Myometrial cell (primary cell): ENCODE measurements at places on chromosomes 2 and 18. TPM values are rescaled to one million over a fixed set of nuclear protein-coding genes. Genes with fewer than 3 reads are reported as not detected.

The MOGAT1 gene
- not detected in 2 replicates for total RNA-seq

The KATNAL2 gene
- total RNA-seq, result 0.86 and 1.4 TPM in 2 replicates

The COLEC11 gene
- 0.89 TPM in 1 of 2 replicates, not detected in the other for total RNA-seq

The TWIST2 gene
- total RNA-seq, result 78.7 and 80.6 TPM in 2 replicates
